ENCODE measurements at places on chromosomes 1 and 21.

- no peak for DNase-seq
Measured at GRCh38 chr1:175174309-175175102, 18.1 kb downstream of the KIAA0040 start.

DNA sequence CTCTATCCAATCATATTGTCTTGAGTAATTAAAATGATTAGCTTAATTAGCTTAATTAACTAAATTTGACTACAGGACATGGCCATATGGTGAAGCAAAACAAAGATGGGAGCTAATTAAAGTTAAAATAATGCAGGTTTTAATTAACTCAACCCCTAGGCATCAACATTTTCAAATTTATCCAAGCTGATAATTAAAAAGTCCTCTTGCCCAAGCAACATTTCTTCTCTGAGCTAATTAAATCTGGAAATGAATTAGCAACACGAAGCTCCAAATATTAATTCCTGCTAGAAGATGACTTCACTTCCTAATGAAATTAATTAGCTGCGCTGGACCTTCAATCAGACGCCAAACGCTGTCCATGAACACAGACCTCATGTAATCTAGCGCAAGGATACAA, 27.9 kb downstream of the LMO4 start:
- no peak for DNase-seq

GRCh38 chr1:151639466-151639865, 27.6 kb downstream of the SNX27 start:
- no peak for DNase-seq

DNA sequence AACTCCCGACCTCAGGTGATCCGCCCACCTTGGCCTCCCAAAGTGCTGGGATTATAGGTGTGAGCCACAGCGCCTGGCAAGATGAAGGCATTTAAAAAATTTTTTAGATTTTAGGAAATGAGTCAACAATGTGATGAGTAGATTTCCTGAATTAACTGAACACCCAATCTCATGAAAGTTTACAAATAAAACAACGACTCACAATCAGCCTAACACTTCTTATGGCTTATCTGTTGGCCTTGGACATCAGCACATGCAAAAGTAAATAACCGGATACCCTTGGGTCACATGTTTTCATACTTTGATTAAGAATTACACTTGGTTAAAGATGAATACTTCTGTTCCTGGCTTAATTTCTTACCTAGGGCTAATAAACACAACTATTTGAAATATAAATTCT, 3.0 kb downstream of the GNG12 start:
- peak; percentile 49 for DNase-seq

DNA sequence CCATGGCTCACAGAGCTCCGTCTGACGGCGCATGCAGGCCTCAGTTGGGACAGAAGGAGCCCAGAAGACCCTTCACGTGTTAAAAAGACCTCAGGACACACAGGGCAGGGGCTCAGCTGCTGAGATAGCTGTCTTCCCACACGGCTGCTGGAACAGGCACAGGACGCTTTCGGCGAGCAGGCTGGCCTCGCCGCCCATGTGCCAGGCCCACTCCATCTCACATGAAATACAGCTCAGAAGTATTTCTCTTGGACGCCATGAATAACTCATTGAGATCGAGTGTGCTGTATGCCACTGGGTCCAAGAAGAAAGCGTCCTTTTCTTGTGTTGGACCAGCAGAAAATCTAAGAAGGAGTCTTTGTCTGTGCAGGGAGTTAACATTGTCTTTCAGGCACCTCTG, 69.6 kb downstream of the SIM2 start:
- no peak for DNase-seq

- no peak for DNase-seq
Measured at GRCh38 chr1:93715529-93716126, 34.0 kb upstream of the BCAR3 start.

DNA sequence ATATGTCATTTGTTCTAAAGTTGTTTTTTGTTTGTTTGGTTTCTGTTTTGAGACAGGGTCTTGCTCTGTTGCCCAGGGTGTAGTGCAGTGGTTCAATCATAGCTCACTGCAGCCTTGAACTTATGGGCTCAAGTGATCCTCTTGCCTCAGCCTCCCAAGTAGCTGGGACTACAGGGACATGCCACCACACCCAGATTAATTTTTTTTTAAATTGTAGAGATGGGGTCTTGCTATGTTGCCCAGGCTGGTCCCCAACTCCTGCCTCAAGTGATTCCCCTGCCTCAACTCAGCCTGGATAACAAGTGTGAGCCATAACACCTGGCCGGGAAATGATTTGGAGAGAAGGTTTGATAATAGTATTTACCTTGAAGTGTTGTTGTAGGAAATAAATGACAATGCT, 18.2 kb downstream of the NEXN start:
- DNase-seq: no peak

DNA sequence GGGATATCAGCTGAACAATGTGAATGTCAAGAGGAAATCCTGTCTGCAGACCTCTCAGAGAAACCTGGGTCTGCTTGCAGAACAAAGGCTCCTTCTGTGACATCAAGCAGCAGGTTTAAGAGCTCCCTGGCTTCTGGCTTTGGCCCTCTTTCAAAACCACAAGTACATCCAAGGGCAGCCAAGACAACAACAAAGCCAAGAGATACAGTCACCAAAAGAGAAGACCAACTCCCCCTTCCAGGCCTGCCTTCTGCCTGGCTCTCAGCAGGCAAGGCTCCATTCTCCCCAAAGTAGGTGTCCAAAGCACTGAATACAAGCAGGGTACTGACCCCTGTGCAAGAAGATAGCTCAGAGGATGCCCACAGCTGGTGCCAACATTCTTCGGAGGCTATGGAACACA, 11.5 kb downstream of the BCAR3 start:
- DNase-seq: no peak

DNA sequence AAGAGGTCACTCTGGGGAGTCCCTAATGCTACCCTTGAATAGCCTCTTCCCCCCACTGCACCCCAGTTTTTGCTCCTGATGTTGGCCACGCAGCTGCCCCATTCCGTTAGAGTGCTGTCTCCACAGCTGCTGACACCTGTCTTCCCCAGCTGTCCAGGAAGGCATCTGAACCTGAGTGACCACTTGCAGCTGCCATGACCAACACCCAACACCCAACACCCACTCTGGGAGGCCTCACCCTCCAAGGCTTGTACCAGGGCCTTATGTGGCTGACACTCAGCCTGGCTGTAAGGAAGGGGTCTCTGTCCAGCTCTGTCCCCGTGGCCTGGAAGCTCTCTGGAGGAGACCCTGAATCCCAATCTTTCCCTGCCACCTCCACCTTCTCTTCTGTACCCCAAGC, 26.7 kb upstream of the LDLRAP1 start:
- DNase-seq: no peak

GRCh38 chr1:241641773-241642592, 1.8 kb upstream of the CHML start:
- DNase-seq: no peak

DNA sequence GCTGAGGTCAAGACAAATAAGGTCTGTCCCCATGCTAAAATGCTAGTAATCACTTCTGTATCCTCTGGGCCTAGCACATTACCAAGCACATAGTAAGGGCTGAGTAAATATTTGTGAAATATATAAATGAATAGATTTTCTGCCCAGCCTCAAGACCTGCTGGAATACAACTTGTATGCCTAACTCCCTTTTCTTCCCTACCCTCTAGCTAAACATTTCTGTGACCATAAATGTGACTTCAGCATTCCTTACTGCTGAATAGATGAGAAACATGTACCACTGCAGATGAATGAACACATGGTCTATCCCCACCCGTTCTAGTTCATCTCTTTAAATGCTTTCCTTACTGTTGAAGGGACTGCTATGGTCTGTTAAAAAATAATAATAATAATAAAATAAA, 209.0 kb upstream of the HOOK1 start:
- DNase-seq: no peak

GRCh38 chr1:198734323-198735008, 95.6 kb downstream of the PTPRC start:
- no peak for DNase-seq

- DNase-seq: no peak
Measured at GRCh38 chr1:25066731-25067517, 136.8 kb upstream of the RUNX3 start.

- no peak for DNase-seq
Measured at GRCh38 chr1:38326135-38326534, 279.5 kb upstream of the POU3F1 start.

DNA sequence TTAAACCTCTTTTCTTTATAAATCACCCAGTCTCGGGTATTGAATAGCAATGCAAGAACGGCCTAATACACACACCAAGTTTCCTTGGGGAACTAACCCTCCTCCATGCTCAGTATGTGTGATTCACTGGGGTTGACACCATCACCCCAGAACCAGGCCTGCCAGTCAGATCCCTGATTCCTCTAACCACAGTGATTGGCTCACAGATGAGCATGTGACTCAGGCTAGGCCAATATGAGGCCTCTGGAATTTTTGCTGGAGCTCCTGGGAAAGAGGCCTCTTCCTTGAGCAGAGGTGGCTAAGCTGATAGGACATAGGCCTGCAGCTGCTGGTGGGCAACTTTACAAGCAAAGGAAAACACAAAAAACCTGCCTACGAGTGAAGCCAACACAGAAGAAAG, 74.7 kb upstream of the ZBTB40 start:
- DNase-seq: no peak

- DNase-seq: no peak
Measured at GRCh38 chr21:43269440-43269839, 100.6 kb downstream of the CRYAA start.

DNA sequence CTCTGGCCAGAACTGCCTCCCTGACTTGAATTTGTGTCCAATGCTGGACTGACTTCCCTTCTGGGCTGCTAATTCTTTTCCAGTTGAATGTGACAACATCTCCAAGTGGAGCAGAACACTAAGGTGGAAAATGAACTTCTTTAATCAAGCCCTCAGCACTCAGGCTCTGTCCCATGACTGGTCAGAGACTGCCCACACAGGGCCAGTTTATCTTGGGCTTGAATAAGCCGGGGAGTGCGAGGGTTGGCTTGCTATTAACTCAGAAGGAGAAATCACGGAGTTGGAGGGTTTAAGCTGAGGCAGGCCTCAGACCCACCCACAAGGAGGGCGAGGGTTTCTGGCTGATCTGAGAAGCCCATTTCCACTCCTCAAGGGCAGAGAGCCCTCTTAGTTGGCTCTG, 12.4 kb downstream of the KCNA10 start:
- DNase-seq: no peak

DNA sequence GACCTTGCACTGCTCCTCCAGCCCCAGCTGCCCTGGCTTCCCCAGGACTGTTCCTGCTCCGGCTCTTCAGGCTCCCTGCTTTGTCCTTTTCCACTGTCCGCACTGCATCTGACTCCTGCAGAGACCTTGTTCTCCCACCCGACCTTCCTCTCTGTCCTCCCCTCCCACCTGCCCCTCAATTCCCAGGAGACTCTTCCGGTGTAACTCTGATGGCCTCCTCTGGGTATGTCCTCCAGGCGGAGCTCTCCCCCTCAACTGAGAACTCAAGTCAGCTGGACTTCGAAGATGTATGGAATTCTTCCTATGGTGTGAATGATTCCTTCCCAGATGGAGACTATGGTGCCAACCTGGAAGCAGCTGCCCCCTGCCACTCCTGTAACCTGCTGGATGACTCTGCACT, 550 bp downstream of the ACKR1 start:
- DNase-seq: no peak

DNA sequence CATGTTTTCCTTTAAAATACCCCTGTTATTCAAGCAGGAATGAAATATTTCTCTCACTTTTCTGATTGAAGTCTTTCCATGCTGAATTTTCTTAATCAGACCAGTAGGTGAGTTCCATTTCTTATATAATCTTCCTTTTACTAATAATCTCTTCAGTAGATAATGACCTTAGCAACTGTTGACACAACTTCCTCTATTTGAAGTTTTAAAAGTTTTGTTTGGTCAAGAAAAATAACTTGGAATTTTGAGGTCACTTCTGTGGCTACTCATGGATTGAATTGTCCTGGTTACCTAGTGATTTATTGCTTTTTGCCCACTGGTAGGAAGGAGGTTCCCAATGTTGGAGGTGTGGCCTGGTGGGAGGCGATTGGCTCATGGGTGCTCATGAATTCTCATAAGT, 70.6 kb upstream of the PAXBP1 start:
- DNase-seq: no peak

DNA sequence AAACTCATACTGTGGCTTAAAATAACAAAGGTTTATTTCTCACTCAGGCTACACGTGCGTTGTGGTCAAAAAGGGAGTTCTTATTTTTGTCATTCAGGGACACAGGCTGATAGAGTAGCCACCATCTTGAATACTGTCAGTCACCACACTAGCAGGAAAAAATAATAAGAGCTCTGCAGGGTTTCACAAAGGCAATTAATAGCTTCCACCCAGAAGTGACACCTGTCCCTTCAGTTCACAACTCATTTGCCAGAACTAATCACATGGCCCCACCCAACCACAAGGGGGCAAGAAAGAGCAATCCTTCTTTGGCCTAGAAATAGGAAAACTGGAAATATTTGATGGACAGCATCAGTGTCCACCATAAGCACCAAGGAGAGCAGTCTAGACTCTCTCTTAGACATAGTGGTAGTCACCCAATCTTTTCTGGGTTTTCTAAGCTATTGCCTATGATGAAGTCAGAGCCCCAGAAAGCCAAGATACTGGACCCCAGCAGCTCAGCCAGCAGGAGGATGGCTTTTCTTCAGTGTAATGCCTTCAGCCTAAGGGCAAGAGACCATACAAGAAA, 8.2 kb downstream of the HAPLN2 start:
- DNase-seq: no peak

DNA sequence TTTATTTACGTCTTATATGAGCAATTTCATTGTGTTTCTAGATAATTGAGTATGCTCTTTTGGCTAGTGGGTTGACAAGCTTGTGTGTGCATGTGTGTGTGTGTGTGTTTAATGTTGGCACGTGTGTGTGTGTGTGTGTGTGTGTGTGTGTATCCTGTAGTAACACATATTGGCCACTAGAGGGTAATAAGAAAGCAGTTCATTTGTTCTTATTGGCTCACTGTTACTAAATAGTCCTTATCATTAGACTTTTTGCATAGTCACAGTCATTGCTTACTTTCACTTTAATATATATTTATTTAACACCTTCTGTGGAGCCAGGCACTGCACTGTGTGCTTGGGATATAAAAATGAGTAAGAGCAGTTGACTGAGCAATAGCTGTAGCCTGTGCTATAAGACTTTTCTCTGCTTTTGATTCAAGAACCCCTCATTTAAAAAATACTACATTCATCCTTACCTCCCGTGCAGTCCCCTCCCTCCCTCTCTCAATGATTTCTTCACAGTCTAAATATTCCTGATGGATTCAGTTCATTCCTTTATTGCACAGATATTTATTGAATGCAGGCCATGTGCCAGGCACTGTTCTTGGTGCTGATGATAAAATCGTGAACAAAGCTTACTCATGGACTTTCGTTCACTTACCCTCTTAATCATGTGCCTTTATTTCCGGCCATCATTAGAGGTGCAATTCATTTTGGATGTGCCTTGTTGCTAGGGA, 96.7 kb downstream of the DYRK1A start:
- DNase-seq: no peak

Data from keratinocyte (primary cell).